Psoas muscle (tissue), 8 donors: ENCODE measurements at places on chromosomes 7 and 10.

- H3K4me1 ChIP-seq, result peaks cover 13% of the 10 kb centered on the region
- DNase-seq, result peak; percentile 16
- H3K27me3 ChIP-seq, result no peaks in the 10 kb centered on the region
- no peak overlapping the region for H3K4me3 ChIP-seq
- H3K36me3 ChIP-seq, result no peaks in the 10 kb centered on the region
- no peak overlapping the region for H3K27ac ChIP-seq
Observed at GRCh38 chr10:78893217-78893616, 175.5 kb upstream of the ZMIZ1 start.

GRCh38 chr10:43211431-43212042, 55.3 kb downstream of the RASGEF1A start:
- H3K27me3 ChIP-seq, result no peaks in the 10 kb centered on the region
- H3K27ac ChIP-seq, result no peak overlapping the region
- DNase-seq, result peak; percentile 32
- no peaks in the 10 kb centered on the region for H3K36me3 ChIP-seq
- H3K4me3 ChIP-seq, result no peak overlapping the region

GRCh38 chr10:51886438-51887068, 187.2 kb upstream of the CSTF2T start:
- no peak overlapping the region for H3K27ac ChIP-seq
- no peaks in the 10 kb centered on the region for H3K36me3 ChIP-seq
- DNase-seq, result no peak
- no peaks in the 10 kb centered on the region for H3K4me1 ChIP-seq

- DNase-seq, result no peak
- no peak overlapping the region for H3K4me3 ChIP-seq
- no peaks in the 10 kb centered on the region for H3K27me3 ChIP-seq
- H3K4me1 ChIP-seq, result no peaks in the 10 kb centered on the region
Observed at GRCh38 chr10:98006266-98006665, 24.2 kb downstream of the CRTAC1 start.

DNA sequence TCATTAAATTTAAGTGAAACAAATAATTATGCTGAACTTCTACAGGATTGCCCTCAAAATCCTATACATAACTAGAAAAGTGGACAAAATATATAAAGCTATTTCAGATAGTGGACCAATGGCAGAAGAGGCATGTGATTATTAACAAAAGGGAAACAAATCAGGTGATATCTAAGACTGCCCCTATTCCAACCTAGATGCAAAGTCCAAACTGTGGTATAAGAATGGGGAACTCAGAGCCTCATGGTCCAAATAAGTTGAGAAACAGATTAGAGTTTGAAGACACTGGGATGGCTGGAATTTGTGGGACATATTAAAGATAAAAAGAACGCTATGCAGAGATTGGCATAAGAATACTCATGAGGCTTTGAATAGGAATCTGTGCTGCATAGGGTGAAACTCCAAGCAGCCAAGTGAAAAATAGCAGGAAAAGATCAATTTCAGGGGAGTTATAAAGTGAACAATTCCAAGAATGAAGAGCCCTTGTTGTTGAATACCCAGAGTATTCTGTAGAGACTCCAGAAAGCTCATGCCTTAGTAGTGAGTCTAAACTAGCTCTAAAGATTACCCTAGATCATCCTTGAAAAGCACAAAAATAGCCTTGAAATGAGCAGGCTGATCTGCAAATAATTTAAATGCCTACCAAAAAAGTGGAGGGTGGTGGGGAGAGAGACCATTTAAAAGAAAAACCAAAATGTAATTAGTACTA, 152.4 kb downstream of the IMMP2L start:
- no peaks in the 10 kb centered on the region for H3K4me1 ChIP-seq
- no peaks in the 10 kb centered on the region for H3K27me3 ChIP-seq
- no peak overlapping the region for H3K4me3 ChIP-seq
- no peak overlapping the region for H3K27ac ChIP-seq
- H3K36me3 ChIP-seq, result no peaks in the 10 kb centered on the region
- no peak for DNase-seq

- no peak for DNase-seq
- H3K27me3 ChIP-seq, result no peaks in the 10 kb centered on the region
- H3K4me1 ChIP-seq, result no peaks in the 10 kb centered on the region
- H3K4me3 ChIP-seq, result peak overlapping the region; percentile 84
Observed at GRCh38 chr7:121395494-121395960, 581 bp downstream of the FAM3C start.

- H3K4me1 ChIP-seq, result no peaks in the 10 kb centered on the region
- H3K36me3 ChIP-seq, result no peaks in the 10 kb centered on the region
- no peak overlapping the region for H3K27ac ChIP-seq
- no peak for DNase-seq
- no peak overlapping the region for H3K4me3 ChIP-seq
- no peaks in the 10 kb centered on the region for H3K27me3 ChIP-seq
Observed at GRCh38 chr7:135519233-135519688, 9.4 kb upstream of the CNOT4 start.

DNA sequence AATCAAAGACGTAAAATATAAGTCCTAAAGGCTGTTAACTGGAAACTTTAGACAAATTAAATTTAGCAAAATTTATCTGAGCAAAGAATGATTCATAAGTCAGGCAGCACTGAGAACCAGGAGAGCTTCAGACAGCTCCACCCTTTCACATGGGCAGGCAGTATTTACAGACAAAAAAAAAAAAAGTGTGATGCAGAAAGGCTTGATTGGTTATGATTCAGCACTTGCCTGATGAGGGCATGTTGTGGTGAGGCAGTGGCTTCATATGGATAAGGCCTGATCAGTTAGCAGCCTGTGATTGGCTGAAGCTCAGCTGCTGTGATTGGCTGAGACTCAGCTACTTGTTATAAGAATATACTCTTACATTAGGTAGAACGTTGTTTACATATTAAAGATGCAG, 495.4 kb upstream of the POM121L12 start:
- no peak for DNase-seq
- no peaks in the 10 kb centered on the region for H3K36me3 ChIP-seq
- no peak overlapping the region for H3K27ac ChIP-seq
- no peaks in the 10 kb centered on the region for H3K4me1 ChIP-seq
- no peak overlapping the region for H3K4me3 ChIP-seq

DNA sequence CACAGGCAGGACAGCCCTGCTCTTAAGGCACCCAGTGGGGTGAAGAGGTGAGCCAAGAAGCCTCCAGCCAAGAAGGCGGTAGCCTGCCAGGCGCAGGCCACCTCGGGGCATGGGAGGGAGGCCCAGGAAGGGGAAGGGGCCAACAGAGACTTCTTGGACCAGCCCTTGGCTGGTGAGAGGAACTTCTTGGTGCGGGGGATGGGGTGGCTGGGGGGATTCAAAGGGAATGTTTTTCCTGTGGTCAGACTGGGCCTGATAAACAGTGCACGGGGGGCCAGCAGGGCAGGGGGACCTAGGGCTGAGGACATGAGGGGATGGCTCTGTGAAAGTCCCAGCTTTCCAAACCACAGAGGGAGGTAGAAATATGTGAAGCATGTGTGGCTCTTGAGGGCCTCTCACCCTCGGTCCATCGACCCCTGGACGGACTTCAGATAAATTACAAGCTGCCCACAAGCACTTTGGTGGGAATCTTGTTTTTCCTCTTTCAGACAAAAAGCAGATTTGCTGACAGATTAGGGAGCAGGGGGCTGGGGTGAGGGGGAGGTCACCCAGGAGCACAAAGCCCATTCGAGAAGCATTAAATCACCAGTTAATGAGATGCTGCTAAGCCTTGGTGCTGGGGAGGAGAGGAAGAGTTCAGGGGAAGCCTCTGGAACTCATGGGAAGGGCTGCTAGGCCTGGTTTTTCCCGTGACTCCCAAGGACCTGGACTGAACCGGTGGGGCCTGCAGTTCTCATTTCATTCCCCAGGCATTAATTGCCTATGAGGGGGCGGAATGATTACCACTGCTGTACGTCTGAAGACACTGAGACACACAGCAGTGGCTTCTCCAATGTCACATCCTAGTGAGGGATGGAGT, 11.3 kb downstream of the CRYGN start:
- H3K4me3 ChIP-seq, result no peak overlapping the region
- no peaks in the 10 kb centered on the region for H3K4me1 ChIP-seq
- DNase-seq, result no peak
- no peaks in the 10 kb centered on the region for H3K36me3 ChIP-seq
- peaks cover 5% of the 10 kb centered on the region for H3K27me3 ChIP-seq
- H3K27ac ChIP-seq, result peak overlapping the region; percentile 10

DNA sequence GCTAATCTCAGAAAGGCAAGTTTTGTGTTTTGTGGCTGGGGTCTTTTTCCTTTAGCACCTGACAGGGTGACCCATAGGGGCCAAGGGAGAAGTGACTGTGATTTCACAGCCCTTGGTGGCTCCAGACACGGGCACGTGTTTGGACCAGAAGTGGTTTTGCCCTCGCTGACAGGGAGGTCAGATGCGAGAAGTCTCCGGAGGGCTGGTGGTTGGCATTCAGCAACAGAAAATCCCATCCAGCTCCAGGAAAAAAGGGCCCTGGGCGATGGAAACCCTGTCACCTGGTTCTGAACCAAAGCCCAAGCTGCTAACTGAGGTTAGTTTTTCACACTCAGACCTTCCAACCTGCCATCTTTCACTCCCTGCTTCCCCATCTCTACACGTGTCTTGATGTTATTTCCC, 272.9 kb downstream of the TRIL start:
- H3K27me3 ChIP-seq, result no peaks in the 10 kb centered on the region
- peak overlapping the region; percentile 85 for H3K27ac ChIP-seq
- peaks cover 38% of the 10 kb centered on the region for H3K4me1 ChIP-seq
- H3K36me3 ChIP-seq, result no peaks in the 10 kb centered on the region
- DNase-seq, result no peak

DNA sequence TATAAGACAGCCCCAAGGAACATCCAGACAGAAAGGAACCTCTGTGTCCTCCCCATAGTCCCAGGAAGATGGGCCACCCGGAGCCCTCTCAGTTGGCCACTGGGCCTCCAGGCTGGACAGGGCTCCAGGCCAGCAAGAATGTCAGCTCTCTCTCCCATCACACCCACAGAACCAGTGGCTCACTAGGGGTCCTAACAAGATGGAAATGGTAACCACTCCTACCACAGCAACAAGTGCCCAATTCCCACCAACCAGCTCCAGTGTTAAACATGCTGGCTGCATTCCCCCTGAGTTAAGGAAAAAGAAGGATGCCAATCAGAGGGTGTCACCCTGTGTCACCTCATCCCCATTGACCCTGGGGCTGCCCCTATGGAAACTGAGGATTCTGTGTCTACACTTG, 333.0 kb downstream of the GRID1 start:
- no peak overlapping the region for H3K4me3 ChIP-seq
- no peaks in the 10 kb centered on the region for H3K36me3 ChIP-seq
- peaks cover 9% of the 10 kb centered on the region for H3K4me1 ChIP-seq
- H3K27ac ChIP-seq, result no peak overlapping the region
- DNase-seq, result no peak

DNA sequence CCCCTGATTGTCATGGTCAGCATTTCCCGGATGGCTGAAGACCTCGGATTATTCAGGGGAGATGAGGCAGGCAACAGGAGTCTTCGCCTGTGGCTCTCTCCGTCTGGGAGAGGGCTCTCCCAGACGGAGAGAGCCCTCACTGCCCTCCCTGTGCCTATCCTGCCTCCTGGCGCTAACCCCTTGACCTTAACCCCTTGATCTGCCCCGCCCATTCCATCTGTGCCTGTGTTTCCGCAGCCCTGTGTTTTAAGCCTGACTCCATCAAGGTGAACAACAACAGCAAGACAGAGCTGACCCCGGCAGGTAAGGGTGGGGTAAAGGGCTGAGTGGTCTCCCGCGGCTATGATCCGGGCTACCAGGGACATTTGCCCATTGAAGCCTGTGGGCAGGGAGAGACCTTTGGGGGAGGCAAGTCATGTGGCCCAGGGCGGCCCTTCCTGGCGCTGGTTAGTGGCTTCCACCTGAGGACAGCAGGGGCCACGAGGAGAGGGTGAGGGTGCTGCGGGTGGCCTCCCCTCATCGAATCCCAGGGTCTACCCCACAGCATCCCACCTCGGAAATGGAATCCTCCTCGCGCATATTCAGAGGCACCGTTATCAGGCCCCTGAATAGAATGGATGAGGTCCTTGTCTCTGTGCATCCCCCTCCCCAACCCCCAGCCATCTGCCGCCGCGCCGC, 4.2 kb upstream of the MUC12 start:
- H3K27me3 ChIP-seq, result peaks cover 82% of the 10 kb centered on the region
- peaks cover 7% of the 10 kb centered on the region for H3K4me1 ChIP-seq
- H3K4me3 ChIP-seq, result peak overlapping the region; percentile 49

DNA sequence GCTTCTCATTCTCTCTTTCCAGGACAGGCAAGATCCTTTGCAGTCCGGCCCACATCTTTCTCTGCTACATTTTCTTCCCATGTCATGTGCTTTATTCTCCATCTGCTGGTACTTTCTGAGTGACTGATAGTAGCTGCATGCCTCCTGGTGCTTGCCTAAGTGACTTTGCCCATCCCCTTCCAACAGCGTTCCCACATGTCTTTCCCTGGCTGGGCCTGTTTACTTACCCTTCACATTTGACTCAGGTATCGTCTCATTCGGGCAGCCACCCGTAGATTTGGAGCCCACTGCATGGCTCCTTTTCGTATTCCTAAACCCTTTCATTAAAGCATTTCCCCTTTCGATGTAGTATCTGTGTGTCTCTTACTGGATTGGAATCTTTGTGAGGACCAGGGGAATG, 24.6 kb downstream of the TYW1 start:
- no peaks in the 10 kb centered on the region for H3K27me3 ChIP-seq
- H3K36me3 ChIP-seq, result peaks cover 8% of the 10 kb centered on the region
- H3K4me3 ChIP-seq, result no peak overlapping the region
- H3K4me1 ChIP-seq, result peaks cover 8% of the 10 kb centered on the region

DNA sequence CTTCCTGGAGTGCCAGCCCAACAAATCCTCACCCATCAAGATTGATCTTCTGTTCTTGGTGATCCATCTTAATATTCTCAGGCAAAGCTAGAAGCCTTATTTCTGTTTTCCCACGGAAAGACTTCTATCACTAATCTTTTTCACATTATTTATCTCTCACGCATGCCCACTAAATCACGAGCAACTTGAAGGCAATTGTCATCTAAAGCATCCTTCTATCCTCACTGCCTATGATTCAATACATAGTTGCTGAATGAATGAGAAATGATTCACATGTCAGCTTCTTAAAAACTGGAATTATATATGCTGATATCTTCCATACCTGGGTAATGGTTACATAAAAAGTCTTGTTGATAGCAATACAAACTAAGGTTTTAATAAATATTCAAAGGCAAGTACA, 12.6 kb upstream of the COL1A2 start:
- DNase-seq, result no peak
- H3K36me3 ChIP-seq, result no peaks in the 10 kb centered on the region
- no peaks in the 10 kb centered on the region for H3K4me1 ChIP-seq
- no peak overlapping the region for H3K27ac ChIP-seq
- no peak overlapping the region for H3K4me3 ChIP-seq

DNA sequence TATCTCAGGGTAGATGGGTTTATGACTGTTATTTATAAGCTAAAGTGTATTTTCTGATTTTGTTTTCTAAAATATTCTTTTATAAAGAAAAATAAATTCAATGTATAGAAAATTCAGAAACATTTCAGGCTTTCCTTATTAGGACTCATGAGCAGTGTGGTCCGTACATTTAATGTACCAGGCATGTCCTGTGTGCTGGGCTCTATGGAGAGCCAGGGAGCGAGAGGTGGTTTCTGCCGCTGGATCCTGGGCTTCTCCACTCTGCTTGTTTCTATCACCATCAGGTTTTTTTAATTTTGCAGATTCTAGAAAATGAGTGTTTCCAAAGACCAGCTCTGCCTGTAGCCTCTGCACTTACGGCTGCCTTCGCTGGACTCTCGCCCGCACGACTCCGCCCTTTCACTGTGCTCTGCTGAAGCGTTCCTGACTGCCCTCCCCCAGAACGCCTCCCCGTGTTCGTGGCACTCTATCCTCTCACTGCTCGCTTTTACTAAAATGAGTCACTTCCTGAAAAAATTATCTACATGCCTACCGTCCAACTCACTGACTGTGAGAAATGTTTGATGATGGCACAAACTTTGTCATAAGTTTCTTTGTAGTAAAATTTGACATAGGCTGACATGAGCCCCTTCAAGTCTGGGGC, 188.5 kb downstream of the ZMYND11 start:
- DNase-seq, result peak; percentile 86
- H3K27me3 ChIP-seq, result no peaks in the 10 kb centered on the region
- peaks cover 3% of the 10 kb centered on the region for H3K36me3 ChIP-seq
- H3K27ac ChIP-seq, result no peak overlapping the region
- H3K4me1 ChIP-seq, result no peaks in the 10 kb centered on the region
